ENCODE measurements at places on chromosomes 11 and 22.
A peak's percentile ranks its signal among the peaks of the same experiment; 100 is the strongest.

- peak; percentile 61 for DNase-seq
These were observed 66.5 kb upstream of the CLMP start for GRCh38 chr11:123261345-123262106.

- DNase-seq: peak; percentile 18
These were observed 46.3 kb downstream of the TRAF6 start for GRCh38 chr11:36463781-36464180.

GRCh38 chr11:14232652-14233051 lies 126.3 kb downstream of the RRAS2 start:
- DNase-seq: no peak

DNA sequence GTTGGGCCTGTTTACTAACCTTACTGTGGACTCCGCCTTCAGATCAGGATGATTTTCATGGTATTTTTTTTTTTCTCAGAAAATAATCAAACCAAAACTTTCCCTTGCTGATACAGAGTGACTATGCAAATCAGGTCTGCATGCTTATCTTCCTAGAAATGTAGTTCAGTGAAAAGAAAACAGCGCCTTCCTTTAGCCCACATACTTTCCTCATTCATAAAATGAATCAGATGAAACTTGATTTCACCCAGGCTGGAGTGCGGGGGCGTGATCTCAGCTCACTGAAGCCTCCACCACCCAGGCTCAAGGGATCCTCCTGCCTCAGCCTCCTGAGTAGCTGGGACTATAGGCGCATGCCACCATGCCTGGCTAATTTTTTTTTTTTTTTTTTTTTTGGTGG lies 26.0 kb downstream of the ZNRF3 start:
- no peak for DNase-seq

- no peak for DNase-seq
These were observed 67.0 kb downstream of the MAML2 start for GRCh38 chr11:96275801-96276594.

GRCh38 chr22:46066691-46067090 lies 83.6 kb upstream of the PPARA start:
- DNase-seq: peak; percentile 55

- DNase-seq: no peak
These were observed 2.1 kb downstream of the HBD start for GRCh38 chr11:5232176-5232575.

DNA sequence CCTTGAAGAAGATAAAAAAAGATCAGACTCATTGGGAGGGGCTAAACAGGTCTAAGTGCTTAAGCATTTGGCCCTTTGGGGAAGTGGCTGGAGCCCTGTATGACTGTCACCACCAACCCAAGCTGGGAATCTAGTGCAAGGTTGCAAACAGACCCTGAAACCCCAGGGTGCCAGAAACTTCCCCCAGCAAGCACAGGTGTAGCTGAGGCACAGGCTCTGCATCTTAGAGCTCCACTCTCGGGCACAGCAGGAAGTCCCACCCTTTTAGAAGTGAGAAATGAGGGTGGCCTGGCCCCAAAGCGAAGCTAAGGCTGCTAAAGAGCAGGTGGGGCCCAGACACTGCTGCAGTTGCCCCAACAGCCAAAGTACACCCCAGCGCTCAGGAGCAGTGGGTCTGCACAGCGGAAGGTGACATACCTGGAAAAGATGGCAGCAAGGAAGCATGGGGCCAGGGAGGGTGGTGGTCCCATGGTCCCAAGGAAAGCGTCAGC lies 5.8 kb upstream of the KDM2A start:
- no peak for DNase-seq

DNA sequence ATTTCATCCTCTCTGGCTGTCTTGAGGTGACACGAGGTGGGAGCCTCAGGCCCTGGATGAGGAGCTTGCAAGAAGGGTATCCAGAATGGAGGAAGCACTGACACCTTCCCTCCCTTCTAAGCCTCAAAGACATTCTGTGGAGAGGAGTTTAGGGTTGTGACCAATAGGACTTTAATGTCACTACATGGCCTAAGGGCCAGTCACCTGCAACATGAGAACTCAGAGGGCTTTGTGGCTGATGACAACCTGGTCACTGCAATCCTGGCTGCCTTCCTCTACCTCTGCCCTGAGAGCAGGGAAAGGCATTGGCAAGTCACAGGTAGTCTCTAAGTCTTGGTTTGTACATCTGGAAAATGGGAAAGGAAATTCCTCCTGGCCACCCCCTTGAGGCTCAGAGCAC lies 33.7 kb downstream of the PISD start:
- no peak for DNase-seq

- peak; percentile 96 for DNase-seq
These were observed 56.4 kb downstream of the PARVA start for GRCh38 chr11:12433571-12434324.

- no peak for DNase-seq
These were observed 54.7 kb upstream of the CCDC188 start for GRCh38 chr22:20205464-20205963.

GRCh38 chr22:44316393-44317122 lies 3.8 kb upstream of the SHISAL1 start:
- DNase-seq: no peak

DNA sequence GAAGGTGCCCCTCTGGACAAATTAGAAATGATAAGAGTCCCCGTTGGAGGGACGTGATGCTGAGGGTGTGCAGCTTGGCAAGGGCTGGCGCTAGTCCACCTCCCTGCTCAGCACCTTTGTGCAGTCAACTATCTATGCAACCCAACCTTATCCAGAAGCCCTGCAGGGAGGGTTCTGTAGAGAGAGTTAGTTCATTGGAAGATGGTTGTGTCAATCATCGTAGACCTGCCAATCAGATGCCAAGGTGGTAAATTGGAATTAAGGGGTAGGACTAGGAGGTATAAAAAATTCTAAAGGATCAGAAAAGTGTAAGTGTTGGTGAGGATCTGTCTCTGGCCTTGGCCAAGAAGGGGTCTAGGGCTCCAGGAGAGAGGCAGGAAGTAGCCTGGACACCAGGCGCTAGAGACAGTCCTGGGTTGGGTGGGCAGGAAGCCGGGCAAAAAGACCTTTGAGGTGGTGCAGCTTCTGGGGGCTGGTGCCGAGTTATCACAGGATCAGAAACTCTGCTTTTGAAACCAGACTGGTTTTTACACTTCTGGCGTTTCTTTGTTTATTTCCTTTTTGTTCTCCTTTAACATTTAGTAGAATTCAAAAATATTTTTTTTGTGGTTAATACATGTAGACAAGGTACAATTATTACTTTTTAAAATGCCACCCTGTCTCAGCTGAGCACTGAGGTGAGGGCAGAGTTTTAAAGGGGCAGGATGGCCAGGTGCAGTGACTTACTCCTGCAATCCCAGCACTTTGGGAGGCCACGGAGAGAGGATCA lies 1.6 kb downstream of the C1QTNF6 start:
- DNase-seq: peak; percentile 35

DNA sequence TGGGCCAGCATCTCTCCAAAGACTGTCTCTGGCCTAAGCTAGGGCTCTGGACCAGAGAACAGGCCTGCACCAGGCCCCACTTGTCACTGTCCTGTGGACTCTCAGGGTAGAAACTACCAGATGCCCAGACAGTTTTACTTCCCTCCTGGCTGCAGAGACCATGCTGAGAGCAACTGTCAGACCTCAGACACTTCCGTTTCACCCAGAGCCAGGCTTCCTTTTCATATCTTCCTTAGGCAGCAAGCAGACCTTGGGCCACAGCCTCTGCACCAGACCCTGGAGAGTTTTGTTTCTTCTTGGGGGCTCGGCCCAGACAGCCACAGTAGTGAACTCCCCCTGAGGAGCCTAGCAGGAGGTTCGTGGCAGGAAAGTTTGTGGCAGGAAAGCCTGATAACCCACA lies 12.1 kb upstream of the FCHSD2 start:
- no peak for DNase-seq

- DNase-seq: no peak
These were observed 42.5 kb downstream of the AP2A2 start for GRCh38 chr11:967995-968751.

- DNase-seq: no peak
These were observed 9.8 kb downstream of the LGALS2 start for GRCh38 chr22:37569921-37570660.

GRCh38 chr11:12293486-12293885 lies 83.9 kb upstream of the PARVA start:
- DNase-seq: no peak

GRCh38 chr11:107623183-107623582 lies 32.2 kb downstream of the ELMOD1 start:
- no peak for DNase-seq

- peak; percentile 47 for DNase-seq
These were observed 25.7 kb upstream of the HMGXB4 start for GRCh38 chr22:35231585-35232084.

DNA sequence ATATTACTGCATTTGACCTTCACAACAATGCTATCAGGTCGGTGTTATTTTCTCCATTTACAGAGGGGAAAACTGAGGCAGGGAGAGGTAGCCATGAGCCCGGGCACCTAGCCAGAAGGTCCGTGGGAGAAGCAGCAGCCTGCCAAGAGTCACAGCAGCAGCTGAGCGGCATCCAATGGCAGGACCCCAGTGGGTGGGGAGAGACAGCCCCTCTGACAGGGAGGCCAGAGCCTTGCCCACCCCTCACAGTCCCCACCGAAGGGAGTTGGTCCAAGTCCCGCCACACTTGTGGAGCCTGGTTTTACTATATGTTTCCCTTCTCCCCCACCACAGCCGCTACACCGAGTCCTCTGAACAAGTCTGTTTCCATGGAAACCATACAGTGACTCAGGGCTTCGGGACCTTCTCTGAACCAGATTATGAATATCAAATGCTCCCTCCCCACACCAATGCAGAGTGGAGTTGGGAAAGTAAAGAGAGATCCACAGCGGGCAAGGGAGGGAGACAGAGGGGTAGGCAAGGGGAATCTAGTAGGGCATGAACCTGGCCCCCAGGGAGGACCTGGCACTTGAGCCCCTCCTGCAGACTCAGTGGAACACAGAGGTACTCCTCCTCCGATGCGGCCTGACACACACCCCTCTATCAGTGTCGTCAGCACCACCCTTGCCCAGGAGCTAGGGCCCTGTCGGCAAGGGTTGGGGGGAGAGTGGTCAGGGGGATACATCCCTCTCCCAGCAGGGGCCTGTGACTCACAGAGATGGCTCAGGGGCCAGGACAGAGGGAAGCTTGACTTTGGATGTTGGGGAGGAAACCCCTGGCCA lies 2.5 kb downstream of the CHST1 start:
- peak; percentile 70 for DNase-seq

- DNase-seq: no peak
These were observed 29.2 kb upstream of the DAGLA start for GRCh38 chr11:61650781-61651571.

DNA sequence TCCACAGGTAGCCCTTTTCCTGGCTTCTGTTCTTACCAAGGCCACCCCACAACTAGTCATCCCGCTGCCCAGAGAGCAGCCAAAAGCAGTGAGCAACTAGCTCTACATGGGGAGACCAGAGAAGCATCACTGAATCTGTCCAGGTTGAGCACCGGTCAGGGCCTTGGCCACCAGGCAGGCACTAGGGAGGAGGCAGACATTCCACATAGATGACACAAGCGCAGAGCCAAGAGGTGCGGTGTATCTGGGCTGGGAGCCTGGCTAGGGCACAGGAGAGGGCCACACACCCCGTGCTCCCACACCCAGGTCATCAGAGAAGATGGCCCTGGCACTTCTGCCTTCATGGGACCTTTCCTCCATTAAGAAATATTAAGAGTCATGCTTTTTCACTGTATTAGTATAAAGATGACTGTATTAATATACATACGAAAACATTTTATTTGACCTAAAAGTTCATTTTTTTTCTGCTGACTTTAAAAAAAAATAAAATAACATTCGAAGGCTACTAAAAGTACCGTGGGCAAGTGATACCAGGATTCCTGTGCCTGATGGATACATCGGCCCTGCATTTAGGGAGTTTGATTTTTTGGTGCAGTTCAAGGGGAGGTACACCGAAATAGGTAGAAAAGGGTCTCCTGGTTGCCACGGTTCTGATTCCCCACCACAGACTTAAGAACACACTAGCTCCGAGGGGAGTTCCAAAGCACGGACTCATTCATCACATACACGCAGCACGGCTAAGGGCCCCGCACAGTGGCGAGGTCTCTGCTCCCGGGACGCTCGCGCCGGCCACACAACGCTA lies 1.2 kb downstream of the DGCR2 start:
- DNase-seq: peak; percentile 4

- no peak for DNase-seq
These were observed 704.8 kb downstream of the DLG2 start for GRCh38 chr11:84922212-84922805.

DNA sequence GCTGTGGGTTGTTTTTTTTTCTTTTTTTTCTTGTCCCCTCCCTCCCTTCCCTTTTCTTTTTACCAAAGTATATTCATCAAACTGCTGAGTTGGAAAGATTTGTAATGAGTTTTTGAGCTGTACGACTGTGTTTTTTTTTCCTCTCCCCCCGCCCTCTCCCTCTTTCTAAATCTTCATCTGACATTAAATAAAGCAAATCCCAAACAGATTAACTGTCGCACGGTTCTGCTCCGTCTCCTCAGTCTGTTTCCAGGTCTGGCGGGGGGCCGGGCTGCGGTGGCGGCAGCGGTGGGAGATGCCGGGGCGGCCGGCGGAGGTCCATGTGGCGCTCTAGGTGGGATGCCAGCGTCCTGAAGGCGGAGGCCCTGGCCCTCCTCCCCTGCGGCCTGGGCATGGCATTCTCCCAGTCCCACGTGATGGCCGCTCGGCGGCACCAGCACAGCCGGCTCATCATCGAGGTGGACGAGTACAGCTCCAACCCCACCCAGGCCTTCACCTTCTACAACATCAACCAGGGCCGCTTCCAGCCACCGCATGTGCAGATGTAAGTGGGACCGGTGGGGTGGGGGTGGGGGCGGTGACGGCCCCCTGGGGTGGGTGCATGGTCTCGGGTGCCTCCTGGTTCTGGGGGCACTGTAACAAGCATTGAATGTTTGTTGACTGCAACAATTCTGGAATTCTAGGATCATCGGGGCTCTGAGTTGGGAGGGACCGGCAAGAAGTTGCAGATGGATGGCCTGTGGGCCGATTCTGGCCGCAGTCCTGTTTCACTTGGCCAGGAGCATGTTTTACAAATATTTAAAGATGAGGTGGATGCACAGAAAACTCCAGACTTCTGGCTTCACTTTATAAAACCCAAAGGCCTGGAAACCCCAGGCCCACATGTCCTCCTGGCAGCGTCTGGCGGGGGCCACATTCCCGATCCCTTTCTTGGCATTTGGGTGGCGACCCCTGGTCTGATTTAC lies 13.1 kb downstream of the MPPED1 start:
- no peak for DNase-seq

- DNase-seq: no peak
These were observed 146.8 kb upstream of the DDI1 start for GRCh38 chr11:103889679-103890078.

Data from HCEC 1CT (cell line).